Stimulated activated CD4-positive, alpha-beta T cell treated with anti-CD3 and anti-CD28 coated beads, Interleukin-2, amount 100 ng/mL, for 48 hours (primary cell): ENCODE measurements at places on chromosomes 6 and 20.

GRCh38 chr6:152952866-152953509 is 29.9 kb downstream of the FBXO5 start:
- DNase-seq = no peak

- DNase-seq = no peak
These were observed 52.0 kb upstream of the PLEKHG1 start for GRCh38 chr6:150547502-150548222.

DNA sequence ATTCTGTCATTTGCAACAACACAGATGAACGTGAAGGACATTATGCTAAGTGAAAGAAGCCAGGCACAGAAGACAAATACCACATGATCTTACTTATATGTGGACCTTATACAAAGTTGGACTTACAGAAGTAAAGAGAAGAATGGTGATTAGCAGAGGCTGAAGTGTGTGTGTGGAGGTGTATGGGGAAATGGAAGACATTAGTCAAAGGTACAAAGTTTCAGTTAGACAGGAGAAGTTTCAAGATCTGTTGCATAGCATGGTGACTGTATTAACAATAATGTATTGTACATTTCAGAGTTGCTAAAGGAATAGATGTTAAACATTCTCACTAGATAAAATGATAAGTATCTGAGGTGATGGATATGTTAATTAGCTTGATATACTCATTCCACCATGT is 348.3 kb upstream of the PRND start:
- DNase-seq = no peak

DNA sequence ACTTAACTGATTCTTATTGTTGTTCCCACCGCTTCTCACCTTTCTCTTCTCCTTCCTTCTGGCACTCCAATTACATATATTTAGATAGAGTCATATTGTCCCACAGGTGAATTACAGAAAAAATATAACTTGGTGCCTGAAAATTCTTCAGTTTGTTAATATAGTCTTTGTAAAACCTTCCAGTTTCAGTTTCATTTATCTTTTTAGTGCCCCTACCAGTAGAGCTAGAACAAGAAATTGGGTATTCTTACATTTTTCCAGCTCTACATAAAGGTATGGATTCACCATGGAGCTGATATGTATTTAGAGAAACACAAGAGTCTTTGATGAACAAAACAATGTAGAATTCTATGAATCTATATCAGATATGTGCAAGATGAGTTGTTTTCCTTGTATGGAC is 10.7 kb downstream of the MANEA start:
- DNase-seq = no peak

- no peak for DNase-seq
These were observed 306.8 kb upstream of the FOXQ1 start for GRCh38 chr6:1004885-1005630.

- no peak for DNase-seq
These were observed 41.3 kb upstream of the NOP56 start for GRCh38 chr20:2610941-2611720.

DNA sequence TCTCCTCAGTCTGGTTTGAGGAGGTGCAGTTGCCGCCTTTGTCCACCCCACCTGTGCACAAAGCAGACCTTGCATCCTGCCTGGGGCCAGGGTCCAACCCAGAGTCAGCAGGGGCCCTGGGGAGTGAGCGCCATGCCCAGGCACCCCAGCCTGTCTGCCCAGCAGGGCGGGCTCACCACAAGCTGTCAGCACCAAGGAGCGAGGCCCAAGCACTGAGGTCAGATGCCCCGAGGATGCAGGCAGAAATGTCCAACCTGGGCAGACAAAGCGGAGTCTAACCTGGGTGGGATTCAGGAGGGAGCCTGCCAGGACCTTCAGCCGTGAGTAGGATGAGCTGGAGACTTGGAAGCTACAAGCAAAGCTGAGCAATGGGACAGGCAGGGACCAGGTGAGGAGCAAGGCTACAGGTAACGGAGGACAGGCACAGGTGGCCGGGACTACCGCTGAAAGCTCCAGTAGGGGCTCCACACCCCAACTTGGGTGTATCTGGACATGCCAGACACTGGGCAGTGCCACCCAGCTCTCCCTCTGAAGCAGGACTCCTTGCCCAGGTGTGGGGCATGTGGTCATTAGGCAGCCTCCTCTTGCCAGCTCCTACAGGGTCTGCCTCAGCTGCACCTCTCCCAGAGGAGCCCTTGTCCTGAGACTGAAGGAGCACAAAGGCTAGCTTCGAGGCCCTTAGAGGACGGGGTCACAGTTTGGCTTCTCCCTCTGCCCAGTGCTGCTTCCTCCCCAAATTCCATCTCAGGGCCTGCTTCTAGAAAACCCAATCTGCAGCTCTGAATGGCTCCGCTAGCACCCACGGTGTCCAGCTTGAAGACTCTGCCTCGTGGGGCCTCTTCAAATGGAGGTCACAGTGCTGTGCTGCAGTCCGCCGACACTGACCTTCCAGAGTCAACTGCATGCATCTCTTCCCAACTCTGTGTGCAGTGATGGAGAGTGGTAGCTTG is 210.6 kb upstream of the CDYL start:
- no peak for DNase-seq

GRCh38 chr6:88179692-88180091 is 13.5 kb upstream of the CNR1 start:
- no peak for DNase-seq

GRCh38 chr6:38163186-38164130 is 343.9 kb downstream of the ZFAND3 start:
- no peak for DNase-seq

DNA sequence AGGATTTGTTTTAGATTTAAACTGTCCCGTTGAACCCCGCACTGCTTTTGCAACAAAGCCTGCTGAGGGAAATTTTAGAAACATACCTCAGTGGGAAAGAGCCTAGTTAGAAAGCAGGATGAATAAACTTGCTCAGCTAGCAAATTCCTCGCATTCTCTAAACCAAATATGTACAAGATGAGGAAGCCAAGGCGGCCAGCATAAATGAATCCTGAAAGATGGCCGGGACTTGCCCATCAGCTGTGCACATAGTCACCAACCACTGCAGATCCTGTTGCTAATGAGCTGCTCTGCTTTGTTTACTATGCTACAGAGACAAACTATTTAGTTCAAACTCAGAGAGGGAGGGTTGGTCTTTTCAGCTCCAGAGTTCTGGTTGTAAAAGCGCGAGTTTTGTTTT is 49.0 kb downstream of the TMEM170B start:
- DNase-seq = no peak

DNA sequence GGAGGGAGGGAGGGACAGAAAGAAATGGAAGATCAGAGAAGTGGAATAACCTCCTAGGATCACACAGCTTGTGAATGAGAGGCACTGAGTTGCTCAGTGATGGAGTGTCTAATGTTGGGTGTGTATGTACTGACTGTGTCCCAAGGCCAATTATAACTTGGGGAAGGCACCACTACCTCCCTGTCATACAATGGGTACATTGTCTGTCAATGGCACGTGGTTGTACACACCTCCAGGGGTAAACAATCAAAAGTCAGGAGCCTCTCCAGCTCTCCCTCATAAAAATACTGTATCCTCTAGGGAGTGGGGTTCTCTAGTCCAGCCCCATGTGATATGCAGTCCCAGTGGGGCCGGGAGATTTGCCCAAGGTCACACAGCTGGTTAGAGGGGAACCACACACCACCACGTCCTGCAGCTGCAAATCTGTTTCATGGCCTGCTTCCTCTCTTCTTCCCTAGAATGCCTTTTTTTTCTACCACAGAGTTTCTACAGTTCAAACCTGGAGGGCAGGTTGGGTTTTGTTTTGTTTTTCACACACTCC is 112.5 kb downstream of the SNX5 start:
- DNase-seq = no peak

GRCh38 chr6:163181666-163182180 is 232.8 kb upstream of the QKI start:
- DNase-seq = no peak

GRCh38 chr6:98487612-98488011 is 346.8 kb upstream of the POU3F2 start:
- no peak for DNase-seq

DNA sequence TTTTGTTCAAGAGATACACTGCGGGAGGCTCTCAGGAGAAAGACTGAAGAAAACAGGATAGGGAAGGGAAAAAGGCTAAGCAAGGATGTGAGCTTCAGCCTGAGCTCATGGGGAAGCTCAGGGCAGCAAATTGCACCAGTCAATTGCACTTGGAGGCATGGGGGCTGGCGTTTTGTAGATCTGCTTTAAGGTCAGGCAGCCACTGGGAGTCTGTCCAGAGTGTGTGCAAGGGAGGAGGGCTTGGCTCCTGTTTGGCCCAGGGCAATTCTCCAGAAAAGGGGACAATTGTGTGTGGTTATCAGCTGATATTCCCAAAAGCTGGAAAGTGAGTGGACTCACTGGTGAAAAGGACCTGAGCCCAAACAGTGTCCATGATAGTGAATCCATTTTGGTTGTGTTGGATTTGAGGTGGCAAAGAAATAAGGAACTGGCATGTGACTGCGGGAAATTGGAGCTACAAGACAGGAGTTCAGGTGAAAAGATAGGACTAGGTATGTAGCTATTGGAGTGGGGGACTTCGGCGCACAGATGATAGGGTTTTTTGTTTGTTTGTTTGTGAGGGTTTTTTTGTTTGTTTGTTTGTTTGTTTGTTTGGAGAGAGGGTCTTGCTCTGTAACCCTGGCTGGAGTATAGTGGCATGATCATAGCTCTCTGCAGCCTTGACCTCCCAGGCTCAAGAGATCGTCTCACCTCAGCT is 22.3 kb upstream of the IER3 start:
- DNase-seq = no peak

DNA sequence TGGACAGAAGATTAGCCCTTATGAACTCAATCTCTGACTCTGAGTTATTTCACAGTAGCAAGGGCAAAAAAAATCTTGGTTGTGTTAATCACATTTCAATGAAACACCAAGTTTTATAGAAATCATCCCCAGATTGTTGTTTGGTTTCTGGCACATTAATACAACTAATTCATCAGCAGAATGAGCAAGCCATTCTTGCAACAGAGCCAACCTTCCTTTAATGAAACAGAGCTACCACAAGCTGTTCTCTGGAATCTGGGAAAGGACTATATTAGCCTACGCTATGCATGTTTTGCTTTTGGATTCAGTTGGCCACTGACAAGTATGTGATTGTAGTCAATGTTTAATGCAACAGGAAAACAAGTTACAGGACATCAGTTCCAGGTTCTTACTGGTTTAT is 13.8 kb upstream of the POPDC3 start:
- DNase-seq = no peak

- DNase-seq = no peak
These were observed 49.1 kb upstream of the PRDM1 start for GRCh38 chr6:106037060-106037459.

- DNase-seq = no peak
These were observed 161.8 kb upstream of the GRIK2 start for GRCh38 chr6:101231606-101232235.

DNA sequence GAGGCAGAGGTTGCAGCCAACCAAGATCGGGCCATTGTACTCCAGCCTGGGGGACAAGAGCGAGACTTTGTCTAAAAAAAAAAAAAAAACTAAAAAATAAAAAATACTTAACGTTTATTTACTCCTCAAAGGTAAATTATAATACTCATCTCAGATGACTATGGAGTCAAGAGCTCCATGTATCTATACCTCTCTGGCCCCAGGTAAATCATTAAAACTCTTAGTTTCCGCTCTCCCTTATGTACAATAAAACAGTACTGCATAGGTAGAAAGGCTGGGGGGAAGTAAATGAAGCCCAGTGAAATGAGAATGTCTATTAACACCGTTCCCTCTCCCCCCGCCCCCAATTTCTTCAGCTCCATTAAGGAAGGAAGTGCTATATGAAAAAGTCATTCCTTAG is 1.2 kb downstream of the SRSF12 start:
- DNase-seq = no peak

GRCh38 chr6:147298461-147298860 is 94.2 kb downstream of the STXBP5 start:
- DNase-seq = no peak

- DNase-seq = no peak
These were observed 70.6 kb upstream of the DST start for GRCh38 chr6:56713254-56713672.

DNA sequence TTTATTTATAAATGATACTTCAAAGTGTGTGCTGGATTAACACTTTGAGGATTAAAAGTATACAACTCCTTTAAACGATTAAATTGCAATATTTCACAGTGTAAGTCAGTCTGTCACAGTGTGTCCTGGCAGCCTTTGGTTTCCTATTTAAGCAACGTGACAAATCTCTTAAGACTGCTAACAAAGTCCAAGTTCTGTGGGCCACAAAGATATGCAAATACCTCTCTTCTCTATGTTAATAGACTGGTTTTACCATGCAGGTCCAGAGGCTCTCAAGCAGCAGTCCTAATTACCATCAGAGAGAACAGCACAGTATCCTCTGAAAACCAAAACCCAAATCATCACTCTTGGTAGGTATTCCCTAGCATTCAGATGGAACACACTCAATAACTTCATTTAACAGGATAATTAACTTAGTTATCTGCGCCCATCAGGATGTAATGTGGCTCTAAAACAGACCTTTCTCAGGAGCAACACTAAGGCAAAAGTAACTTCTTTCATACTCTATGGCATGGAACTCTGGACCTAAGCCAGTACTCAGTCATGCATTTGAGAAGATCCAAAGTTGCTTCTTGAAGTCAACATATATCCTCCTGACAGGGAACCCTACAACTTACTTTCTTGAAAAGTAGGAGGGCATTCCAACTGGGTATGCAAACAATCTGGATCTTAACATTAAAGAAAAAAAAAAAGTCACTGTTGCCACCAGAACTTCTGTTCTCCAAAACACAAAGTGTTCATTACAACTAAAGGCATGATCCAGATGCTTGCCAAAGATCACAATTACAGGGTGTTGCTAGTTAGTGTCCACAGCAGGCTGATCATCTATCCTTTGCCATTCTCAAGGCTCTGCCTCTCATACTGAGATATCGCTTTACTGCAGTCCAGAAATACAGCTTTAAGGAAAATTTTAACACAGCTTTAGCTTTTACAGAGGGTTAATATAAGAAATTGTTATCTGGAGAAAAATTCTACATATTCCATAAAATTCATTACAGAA is 53.2 kb downstream of the MAN1A1 start:
- DNase-seq = no peak

DNA sequence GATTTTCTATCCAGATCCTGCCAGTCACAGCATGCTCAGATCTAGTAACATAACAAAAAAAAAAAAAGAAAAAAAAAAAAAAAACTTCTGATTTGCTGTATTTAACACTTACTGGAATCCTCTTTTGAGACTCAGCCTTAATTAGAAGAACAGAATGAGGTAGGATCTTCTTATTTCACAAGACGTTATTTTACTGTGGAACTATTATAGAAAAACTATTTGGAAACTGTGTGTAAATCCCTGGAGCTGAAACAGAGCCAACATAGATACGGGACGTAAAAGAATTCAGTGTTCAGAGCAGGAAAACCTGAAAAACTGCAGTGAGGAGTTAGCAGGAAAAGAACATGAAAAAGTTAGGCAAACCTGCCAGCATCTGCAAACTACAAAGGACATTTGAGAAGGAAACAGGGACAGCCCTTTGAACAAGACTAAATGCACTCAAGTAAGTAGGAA is 3.4 kb upstream of the ZNF217 start:
- DNase-seq = no peak

- no peak for DNase-seq
These were observed 66.6 kb downstream of the HIVEP2 start for GRCh38 chr6:142878407-142878806.

- no peak for DNase-seq
These were observed 39.3 kb upstream of the TENT5A start for GRCh38 chr6:81791756-81792155.

- no peak for DNase-seq
These were observed 119.9 kb upstream of the ENPP5 start for GRCh38 chr6:46290421-46291274.
